CD4-positive, alpha-beta T cell (primary cell): ENCODE measurements at places on chromosomes 4 and X.
A peak's percentile ranks its signal among the peaks of the same experiment; 100 is the strongest.

DNA sequence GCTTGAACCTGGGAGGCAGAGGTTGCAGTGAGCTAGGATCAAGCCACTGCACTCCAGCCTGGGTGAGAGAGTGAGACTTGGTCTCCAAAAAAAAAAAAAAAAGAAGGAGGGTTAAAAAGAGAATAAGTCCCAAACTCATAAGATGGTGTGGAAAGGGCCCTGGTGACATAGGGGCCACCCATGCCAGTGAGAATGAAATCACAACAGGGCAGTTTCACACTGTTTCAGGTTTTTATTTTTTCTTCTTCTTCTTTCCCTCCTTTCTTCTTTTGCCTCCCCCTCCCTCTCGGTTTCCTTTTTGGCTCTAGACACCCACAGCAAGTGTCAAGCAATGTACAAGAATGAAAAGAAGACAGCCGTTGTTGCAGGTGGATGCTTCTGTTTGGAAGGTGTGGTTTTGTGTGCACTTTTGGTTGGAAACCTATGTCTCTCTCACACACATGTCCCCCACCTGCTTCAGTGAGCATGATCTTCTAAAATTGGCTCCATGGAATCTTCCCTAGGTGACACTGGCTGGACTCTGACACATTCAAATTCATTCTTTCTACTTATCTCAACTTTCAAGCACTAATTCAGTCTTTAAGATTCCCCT lies 14.4 kb upstream of the TLR8 start:
- DNase-seq, result no peak

- no peak for DNase-seq
These were observed 25.8 kb downstream of the ADRA2C start for GRCh38 chr4:3791910-3792542.

DNA sequence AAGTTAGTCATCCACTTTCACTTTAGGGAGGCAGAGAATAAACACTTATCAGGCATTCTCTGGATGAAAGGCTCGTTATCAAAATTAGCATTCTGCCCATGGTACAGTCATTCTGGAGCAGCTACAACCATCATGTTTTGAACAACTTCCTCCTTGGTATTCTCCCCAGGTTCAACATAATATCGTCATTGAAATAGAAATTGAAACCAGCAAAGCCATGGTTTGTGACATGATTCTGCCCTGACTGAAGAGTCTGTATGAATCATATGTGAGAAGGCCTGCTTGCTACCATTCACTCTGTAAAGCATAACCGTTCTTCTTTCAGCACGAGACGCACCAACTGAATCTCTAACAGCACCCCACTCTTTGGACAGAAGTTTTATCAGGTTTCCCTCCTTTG lies 127.5 kb upstream of the RADX start:
- DNase-seq, result peak; percentile 42

DNA sequence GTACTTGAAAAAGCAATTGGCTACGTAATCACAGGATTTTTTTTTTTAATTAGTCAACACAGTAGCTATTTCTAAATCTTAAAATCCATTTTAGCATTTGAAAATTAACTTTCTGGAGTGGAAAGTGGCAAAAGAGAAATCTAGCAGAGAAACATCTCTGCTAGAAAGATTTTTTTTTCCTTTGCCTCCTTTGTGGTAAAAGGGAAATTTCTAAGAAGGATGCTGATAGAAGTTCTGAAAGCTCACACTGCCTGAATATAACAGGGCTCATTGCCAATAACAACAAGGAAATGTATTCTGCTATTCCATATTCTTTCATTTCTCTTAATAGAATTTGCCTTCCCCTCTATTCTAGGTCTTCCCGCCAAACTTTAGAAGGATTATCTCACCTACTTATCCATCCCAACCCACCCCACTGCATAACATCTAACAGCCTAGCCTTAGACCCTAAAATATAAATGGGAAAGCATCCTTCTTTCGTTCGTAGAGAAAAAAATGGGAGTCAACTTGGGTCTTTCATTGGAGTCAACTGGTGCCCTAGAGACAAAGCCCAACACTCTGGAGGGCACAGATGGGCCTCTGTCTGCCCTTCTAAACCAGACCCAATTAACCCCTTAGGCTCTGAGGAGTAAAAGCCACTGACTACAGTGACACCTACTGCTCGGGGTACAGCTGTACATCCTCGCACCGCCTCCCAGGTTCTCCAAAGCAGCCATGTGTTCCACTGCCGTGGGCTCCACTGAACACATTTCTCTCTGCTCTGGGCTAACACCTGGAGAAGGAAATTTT lies 103.9 kb downstream of the MAML3 start:
- no peak for DNase-seq

DNA sequence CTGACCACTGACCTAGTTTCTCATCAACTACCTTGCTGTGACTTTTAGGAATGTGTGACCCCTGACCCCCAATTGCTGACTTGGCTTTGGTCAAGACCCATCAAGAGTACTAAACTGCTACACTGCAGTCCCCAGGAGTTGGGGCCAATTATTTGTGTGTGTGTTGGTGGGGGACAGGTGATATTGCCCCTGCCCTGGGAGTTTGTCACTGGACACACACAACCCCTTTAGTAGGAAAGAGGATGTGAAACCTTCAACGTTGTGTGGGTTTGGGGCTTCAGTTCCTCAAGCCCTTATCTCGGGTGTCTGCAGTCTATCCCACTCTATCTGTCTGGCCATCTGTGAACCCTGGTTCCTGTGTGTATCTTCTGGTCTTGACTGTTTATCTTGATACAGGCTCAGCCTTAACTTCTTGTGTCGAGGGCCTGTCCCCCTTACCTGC lies 6.5 kb downstream of the SASH3 start:
- no peak for DNase-seq

GRCh38 chrX:103400931-103401330 lies 24.6 kb downstream of the BEX3 start:
- no peak for DNase-seq

DNA sequence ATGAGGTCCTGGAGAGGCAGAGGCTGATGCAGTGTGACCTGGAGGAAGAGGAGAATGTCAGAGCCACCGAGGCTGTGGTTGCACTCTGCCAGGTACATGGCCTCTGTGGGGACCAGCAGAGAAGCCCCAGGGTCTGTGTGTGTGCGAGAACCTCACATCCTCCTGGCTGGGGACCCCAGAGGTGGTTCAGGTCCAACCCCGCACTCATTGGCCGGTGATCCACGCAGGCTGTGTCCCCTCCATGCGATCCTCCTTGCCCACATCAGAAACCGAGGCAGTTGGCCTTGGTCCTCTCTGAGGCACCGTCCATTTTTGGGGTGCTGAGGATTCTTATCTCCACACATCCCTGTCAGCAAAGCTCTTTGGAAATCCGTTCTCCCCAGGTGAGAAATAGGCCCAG lies 45.3 kb downstream of the EVC start:
- no peak for DNase-seq

- DNase-seq, result no peak
These were observed 388.9 kb downstream of the PPARGC1A start for GRCh38 chr4:23500894-23501449.

DNA sequence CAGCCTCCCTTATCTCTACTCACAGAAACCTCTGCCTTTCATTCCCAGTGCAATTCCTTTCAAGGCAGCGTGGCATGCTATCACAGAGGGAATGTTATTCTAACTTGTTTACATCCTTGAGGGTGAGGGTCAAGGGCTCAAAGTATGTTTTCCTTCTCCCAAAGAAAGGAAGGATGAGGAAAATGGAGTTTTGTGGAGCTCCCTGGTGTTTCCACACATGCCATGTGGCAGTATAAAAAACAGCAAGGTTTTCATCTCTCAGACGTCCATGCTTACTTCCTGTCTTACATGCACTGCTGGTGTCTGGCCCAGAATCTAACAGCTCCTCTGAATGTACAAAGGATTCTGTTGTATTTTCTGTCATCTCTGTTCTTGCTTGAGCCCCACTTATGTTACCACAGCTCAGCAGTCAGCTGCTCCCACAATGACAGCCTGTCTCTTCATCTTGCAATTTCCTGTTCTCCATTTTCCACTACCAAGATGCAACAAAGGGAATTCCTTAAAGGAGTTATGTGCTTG lies 128.0 kb downstream of the SNCA start:
- no peak for DNase-seq

DNA sequence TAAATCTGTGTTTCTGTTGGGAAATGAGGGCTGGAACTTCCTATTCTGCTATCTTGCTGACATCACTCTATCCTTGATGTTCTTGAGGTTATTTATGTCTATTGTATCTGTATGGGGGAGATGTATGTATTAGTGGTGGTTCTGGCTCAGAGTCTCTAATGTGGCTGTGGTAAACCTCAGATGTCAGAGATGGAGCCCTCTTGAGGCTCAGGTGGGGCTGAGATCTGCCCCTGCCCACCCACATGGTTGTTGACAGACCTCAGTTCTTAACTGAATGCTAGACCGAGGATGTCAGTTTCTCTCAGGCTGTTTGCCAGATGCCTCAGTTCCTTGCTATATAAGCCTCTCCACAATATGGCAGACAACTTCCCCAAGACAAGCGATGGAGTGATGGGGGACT lies 3.3 kb upstream of the CPE start:
- no peak for DNase-seq

- no peak for DNase-seq
These were observed 21.1 kb downstream of the AIFM1 start for GRCh38 chrX:130144509-130144908.

- DNase-seq, result no peak
These were observed 194.4 kb upstream of the HS3ST1 start for GRCh38 chr4:11622961-11623725.

GRCh38 chr4:83947830-83948193 lies 411.9 kb downstream of the GPAT3 start:
- no peak for DNase-seq

DNA sequence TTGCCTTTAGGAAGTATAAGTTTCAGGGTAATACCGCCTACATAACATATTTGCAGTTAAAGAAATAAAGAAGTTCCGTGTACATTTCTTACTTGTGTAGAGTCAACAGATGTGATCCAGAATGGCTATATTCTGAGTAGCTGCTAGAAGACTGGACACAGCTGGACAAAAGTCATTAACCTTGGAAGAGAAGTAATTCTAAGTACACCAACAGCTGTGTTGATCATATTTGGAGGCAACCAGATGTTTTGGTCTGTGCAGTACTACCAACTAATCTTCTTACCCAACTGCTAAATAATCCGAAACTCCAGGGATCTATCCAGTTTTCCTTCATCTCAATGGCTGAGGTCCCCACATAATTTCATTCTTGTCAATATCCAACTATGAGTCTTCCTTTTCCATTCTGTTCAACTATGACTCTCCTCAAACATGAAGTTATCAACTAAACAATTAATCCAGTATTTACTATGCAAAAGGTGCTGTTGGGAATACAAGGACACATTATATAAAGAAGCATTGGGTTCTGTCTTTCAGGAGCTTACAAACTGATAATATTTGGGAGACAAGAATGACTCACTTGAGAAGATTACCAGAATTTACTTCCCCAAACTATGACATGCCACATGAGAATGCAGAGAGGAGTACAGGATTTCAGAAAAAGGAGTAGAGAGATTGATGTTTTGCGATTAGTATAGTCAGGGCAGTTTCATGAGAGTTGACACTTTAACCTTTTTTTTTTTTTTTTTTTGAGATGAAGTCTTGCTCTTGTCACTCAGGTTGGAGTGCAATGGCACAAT lies 78.2 kb downstream of the COL4A6 start:
- DNase-seq, result no peak

- no peak for DNase-seq
These were observed 136.6 kb upstream of the HHIP start for GRCh38 chr4:144509088-144510015.

- no peak for DNase-seq
These were observed 9.6 kb upstream of the DLG3 start for GRCh38 chrX:70434914-70435586.

DNA sequence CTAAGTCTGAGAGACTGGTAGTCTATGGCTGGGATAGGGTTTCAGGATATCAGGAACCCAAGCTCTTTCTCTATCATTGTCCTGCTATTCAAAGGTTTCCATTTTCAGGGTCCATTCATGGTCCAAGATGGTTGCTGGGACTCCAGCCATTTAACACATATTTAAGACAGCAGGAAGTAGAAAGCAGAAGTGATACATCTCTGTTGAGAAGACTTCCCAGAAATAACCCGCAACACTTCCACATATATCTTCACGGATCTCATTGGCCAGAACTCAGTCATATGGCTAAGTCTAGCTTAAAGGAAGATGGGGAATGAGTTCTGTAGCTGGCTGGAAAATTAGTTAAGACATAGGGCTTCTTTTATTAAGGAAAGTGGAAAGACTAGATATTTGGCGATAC lies 23.8 kb downstream of the CTSO start:
- DNase-seq, result no peak

DNA sequence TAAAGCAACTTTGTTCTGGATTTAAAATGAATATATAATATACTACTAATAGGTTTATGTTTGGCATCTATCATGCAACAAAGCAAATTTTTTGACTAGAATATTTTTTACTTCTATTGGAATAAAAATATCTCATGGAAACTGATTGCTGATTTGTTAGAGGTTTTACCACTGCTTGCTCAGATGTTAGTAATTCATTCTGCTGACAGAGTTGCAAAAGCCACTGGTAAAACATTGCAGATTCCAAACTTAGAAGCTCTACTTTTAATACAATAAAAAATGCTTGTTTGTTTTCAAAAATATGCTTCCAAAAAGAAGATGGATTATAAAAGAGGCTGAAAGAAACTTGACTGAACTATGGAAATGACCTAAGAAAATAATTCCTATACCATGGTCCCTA lies 795.2 kb downstream of the PCDH18 start:
- DNase-seq, result no peak

DNA sequence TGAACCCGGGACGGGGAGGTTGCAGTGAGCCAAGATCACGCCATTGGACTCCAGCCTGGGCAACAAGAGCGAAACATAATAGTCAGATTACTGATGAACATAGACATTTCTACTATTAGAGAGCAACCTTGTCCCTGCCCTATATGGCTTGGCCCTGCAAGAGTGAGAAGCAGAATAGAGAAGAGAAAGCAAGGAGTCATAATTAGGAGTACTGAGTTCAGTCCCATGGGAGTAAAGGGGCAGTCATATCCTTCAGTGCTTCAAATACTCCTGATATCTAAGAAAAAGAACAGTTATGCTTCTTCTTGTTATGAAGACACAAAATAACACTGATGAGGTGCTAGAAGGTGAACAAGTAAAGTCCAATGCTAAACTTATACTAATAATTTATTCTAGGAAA lies 33.8 kb downstream of the CLDN2 start:
- no peak for DNase-seq

GRCh38 chrX:149630681-149631233 lies 835 bp downstream of the TMEM185A start:
- DNase-seq, result no peak

- DNase-seq, result peak; percentile 20
These were observed 97.3 kb upstream of the DCLK2 start for GRCh38 chr4:149980941-149981340.

- DNase-seq, result no peak
These were observed 25.4 kb upstream of the CXCL3 start for GRCh38 chr4:74063859-74064258.

DNA sequence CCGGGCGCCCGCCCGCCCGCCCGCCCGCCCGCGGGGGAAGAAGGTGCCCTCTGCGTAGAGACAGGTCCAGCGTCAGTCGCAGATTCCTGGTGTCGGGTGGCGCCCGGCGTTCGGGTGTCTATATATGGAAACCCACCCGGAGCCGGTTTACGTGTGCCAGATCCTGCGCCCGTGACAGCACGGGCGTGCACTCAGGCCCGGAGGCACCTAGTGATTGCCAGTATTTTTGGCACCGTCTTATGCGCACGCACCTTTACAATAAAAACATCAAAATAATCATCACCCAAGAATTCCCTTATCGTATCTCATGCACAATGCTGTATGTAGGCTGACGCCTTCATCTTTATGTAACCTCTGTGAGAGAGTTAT lies 519 bp downstream of the SLC25A4 start:
- no peak for DNase-seq
